ENCODE measurements at places on chromosomes 1 and 21. TPM values are rescaled to one million over a fixed set of nuclear protein-coding genes. Genes with fewer than 3 reads are reported as not detected.

- no peak for DNase-seq
Measured at GRCh38 chr21:18114810-18115209, 129.8 kb upstream of the CHODL start.

DNA sequence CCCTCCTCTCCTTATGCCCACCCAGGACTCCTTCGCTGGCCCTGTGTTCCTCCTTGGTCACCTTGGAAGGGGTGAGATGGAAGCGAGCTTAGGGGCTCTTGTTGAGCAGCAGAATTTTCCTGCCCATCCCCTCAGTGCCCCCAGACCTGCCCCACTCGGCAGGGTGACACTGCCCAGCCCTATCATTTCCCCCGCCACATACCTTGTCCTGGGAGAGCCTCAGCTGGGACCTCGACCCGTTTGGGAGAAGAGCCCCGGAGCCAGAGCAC lies 1.4 kb upstream of the FNDC5 start:
- DNase-seq, result no peak

DNA sequence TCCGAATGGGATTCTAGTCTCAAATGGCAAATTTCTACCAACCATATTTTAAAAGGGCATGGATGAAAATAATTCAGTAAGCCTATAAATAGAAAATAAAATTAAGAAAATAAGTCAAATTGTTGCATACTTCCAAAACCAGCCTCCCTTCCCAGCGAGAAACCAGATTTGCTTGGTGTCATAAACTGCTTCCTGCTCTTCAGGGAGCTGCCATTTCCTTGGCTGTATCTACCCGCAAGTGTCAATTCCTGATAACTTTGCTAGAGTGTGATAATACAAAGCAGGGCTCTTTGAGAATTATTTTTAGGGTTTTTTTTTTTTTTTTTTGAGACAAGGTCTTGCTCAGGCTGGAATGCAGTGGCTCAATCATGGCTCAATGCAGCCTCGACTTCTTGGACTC lies 62.3 kb downstream of the S1PR1 start:
- DNase-seq, result no peak

GRCh38 chr1:201570886-201571624 lies 32.1 kb downstream of the NAV1 start:
- no peak for DNase-seq

GRCh38 chr1:206738370-206739366 lies 31.9 kb upstream of the IL19 start:
- no peak for DNase-seq

- DNase-seq, result no peak
Measured at GRCh38 chr1:99657213-99658030, 11.5 kb downstream of the PALMD start.

- DNase-seq, result no peak
Measured at GRCh38 chr1:160466961-160467360, 56.1 kb downstream of the SLAMF6 start.

GRCh38 chr1:217911908-217912307 lies 280.8 kb downstream of the SPATA17 start:
- no peak for DNase-seq

OR2AK2 gene
- total RNA-seq, result not detected

DCDC2B gene
- not detected for total RNA-seq

TRABD2B gene
- total RNA-seq, result 0.51 TPM

KRTAP22-2 gene
- total RNA-seq, result not detected

PLEKHN1 gene
- not detected for total RNA-seq
